ENCODE measurements at places on chromosomes 12 and 14. TPM values are rescaled to one million over a fixed set of nuclear protein-coding genes. Genes with fewer than 3 reads are reported as not detected.

The SOAT2 gene
- not detected for total RNA-seq

- DNase-seq: no peak
These were observed 86.0 kb downstream of the FAR2 start for GRCh38 chr12:29234965-29235626.

- no peak for DNase-seq
These were observed 153.2 kb upstream of the ABCD2 start for GRCh38 chr12:39772821-39773259.

The NTF3 gene
- total RNA-seq: not detected

The HOXC6 gene
- total RNA-seq: 0.19 TPM

The TMEM63C gene
- 3.0 TPM for total RNA-seq

DNA sequence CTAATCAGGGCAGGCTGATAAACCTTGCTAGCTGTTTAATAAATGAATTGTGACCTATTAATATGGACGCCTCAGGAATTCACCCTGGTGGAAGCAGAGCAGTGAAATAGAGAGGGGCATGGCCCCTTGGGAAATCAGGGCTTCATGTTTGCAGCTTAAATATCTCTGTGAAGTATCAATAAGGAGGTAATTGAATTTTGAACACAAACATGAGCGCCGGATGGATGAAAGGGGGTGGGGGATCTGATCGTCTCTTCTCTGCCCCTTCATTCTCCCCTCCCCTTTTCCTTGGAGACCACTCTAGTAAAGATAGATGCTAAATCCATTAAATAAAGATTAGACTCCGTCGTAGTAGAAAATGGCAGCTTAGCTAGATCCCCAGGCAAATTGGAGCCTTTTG is 70.5 kb downstream of the LIN52 start:
- no peak for DNase-seq

GRCh38 chr14:100546051-100546443 is 41.2 kb downstream of the BEGAIN start:
- DNase-seq: no peak
